ENCODE measurements at places on chromosomes 11 and 22.

DNA sequence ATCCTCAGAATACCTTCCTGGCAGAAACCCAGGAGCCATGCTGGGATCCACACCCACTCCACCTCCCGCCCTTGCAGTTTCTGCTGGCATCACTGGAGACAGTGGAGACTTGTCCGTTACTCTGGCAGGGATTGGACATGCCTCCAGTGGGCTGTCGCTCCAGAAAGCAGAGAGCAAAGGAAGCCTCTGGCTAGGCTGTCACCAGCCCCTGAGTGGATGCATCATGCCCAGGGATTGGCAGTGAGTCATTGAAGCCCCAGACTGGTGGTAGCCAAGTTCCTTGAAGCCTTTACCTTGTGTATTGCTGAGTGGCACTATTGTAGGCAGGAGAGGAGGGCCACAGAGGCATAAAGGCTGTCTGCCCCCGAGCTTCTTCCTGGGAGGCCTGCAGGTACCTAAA is 34.8 kb upstream of the E2F8 start:
- no peak for DNase-seq

GRCh38 chr11:117930668-117931330 is 1.6 kb upstream of the TMPRSS13 start:
- DNase-seq: no peak

DNA sequence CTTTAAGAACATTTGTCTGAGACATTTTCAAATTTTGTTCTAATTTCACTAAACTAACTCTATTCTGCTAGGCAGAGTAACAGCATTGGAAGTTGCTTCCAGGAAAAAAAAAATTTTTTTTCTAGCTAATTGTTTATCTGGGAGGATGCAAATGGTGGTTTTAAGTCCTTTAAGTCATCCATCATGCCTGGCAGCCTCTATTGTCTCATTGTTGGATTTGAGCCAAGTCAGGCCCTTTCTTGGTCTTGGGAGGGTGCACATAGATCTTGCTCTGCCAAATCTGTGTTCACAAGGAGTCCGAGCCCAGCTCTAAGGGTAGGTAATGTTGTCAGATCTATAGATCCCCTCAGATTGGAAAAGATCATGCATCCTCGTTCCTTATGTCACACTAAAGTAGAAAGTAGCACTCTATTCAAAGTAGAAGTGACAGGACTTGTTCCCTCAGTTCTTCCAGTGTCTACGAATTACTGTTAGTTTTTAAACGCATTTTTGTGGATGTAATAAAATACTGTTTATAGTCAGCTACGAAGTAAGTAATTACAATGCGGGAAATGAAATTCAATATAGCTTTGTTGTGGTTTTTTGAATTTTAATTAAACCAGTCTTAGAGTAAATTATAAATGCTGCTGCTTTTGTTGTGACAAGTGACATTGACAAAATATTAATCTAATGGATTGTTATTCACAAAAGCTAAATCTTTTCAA is 166.0 kb upstream of the RASSF10 start:
- DNase-seq: peak; percentile 87

DNA sequence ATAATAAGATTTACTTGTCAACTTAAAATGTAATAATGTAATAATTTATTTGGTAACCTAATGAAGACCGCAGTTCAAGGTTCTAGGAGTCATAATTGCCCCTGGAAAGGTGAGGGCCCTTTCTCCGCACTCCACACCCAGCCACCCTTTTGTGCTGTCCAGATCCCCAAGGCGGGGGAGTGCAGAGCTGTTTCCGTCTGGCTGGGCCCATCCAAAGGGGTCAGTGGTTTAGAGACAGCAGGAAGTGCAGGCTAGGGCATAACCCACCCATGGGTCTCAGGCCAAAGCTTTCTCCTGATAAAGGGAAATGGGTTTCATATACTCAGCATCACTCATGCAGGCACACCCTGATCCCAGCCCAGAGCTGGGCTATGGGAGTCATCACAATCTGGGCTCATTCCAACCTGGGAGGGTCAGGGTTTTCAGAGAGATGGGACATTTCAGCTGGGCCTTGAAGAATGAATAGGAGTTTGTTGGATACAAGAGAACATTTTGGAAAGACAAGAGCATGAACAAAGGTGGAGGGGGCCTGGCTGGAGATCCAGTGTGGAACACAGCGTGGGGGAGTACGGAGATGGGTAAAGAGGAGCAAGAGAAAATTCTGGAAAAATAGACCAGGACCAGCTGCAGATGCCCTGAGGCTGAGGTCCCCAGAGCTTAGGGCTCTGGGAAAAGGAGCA is 432.2 kb downstream of the TBC1D22A start:
- DNase-seq: no peak

DNA sequence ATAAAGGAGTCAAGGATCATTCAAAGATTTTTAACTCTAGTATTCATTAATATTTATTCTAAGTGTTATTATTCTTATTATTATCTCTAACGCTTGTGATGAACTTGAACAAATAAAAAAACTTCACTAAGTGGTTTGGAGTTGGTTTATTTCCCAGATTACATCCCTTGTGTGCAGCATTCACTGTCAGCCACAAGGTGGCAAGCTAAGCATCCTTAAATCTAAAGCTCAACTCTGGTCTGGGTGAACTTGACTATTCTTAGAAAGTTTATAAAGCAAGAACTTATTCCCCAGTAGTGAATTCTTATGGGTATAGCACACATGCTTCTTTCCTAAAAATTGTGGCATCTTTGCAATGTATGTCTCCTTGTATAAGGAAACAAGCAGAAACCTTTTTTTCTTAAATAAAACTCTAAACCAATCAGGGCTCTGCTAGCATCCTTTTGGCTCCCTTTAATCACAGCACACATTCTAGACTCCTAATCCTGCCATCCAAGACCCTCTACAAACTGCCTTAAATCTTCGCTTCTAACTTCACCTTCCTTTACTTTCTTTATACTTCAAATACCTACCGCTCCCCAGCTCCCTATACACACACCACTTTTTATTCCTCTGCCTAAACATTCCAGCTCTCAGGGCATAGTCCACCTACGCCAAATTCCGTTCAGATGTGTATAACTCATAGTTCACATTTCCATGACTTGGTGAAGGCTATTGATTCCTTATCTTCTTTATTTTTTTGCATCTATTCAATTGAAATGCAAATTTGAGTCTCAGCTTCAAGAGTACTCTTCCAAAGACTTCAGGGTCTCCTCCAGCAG is 1068.8 kb downstream of the DLG2 start:
- peak; percentile 61 for DNase-seq

- no peak for DNase-seq
Measured at GRCh38 chr11:85699957-85700741, 14.2 kb upstream of the CCDC89 start.

- no peak for DNase-seq
Measured at GRCh38 chr11:20881328-20882079, 212.1 kb downstream of the NELL1 start.

DNA sequence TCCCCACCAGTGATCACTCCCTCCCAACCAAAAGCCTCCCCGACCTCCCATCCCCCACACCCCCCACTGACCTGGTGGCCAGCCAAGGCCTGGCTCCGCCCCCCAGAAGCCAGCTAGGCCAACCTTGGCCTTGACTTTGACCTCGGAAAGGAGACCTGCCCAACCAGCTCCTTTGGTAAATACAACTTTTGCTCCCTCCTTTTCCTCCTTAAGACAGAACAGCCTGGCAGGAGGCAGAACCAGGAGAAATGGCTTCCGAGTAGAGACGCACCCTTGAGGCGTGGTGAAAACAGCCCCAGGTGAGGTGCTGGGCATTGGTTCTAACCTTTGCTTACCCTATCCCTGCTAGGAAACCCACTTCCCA is 27.0 kb downstream of the PLEKHA7 start:
- DNase-seq: no peak

DNA sequence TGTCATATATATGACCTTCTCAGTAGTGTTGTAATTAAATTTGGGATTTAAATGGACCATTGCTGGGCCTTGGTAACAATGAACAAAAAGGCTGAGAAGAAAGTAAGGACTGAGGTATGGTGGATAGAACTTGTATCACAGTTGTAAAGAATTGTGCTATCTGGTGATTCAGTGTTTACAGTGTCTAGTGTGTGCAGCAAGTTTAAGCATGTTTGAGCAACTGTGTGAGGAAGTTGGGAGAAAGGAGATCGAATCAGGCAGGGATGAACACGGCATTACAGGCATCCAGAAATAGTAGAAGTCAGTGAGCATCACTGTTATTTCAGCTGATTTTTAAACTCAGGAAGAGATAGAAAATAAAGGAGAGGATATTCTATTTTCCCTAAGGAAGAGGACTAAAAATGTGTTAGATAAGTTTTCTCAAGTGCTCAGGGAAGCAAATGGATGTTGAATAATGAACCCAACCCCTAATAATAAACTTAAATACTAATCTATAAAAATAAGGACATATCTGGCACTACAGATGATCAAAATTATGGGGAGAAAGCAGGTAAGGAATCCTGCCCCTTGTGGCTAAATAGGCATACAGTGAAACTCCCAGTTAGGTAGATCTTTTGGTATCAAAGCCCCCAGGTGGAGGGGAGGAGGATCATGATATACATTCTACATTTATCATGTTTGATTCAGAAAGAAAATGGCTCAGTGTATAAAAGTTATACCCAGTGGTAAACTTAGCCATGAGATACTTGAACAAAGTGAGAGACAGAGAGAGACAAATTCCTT is 361.0 kb upstream of the ANO3 start:
- peak; percentile 3 for DNase-seq

DNA sequence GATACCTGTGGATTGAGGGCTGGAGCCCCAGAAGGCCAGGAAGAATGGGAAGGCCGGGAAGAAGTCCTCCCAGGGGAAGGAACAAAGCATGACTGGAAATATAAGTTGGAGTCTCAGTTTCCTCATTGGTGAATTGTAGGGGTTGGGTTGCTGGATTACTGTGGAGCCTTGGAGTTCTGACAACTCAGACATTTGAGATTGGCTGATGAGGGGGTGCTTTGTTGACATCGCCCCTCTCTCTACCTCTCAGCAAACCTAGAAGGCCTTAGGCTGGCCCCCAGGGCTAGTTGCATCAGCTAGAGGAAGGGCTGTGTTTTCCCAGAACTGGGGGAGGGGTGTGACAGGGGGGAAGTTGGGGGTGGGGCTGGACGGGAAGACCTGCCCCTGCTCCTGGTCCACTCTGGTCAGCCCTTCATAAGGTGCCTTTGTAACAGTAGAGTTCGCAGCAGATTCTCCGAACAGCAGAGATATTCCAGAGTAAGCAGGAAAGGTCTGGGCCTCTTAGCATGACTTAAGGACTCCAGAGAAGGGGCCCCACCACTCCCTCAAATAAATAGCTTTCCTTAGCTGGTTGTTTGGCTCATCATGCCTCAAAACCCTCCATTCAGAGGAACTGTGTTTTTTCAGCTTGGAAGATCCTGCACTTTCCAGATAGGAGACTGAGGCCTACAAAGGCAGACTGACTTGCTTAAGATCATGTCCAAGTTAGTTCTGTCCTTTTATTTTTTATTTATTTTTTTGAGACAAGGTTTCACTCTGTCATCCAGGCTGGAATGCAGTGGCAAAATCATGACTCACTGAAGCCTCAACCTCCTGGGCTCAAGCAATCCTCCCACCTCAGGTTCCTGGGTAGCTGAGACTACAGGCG is 12.5 kb upstream of the THRSP start:
- DNase-seq: no peak

DNA sequence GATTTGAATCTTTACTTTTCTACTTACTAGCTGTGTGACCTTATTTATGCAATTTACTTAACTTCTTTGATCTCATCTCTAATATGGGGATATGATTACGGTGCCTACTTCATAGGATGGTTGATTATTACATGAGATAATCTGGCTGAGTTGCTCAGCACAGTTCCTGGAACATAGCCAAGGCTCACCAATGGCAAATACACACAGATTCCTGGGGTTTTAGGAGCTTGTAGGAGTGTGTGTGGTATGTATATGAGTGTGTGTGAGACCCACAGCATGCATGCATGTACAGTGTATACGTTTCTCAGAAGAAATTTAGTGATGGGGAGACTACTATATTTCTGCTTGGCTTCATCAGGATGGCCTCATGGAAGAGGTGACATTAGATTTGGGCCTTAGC is 256.9 kb downstream of the KIRREL3 start:
- DNase-seq: no peak

DNA sequence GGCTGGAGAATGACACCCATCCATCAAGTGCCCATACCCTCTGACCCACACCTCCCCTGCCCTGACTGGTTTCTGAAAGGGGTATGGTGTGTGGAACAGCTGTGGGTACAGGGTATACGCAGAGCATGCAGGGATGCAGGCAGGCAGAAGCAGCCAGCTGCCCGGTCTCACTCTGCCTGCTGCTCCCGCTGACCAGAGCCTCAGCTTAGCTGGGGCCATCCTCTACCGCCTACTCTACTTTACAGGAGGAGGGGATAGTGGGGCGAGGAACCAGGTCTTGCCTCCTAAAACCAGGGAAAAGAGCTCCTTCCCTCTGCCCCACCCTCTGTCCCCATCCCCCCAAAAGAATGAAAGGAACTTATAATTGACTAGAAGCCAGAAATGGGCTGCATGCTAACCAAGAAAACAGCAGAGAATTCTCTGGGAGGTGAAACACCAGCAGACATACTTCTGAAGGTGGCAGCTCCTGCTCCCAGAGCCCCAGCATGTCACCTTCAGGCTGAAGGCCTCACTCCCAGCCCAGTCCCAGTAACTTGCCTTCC is 13.0 kb upstream of the CHRM4 start:
- no peak for DNase-seq

DNA sequence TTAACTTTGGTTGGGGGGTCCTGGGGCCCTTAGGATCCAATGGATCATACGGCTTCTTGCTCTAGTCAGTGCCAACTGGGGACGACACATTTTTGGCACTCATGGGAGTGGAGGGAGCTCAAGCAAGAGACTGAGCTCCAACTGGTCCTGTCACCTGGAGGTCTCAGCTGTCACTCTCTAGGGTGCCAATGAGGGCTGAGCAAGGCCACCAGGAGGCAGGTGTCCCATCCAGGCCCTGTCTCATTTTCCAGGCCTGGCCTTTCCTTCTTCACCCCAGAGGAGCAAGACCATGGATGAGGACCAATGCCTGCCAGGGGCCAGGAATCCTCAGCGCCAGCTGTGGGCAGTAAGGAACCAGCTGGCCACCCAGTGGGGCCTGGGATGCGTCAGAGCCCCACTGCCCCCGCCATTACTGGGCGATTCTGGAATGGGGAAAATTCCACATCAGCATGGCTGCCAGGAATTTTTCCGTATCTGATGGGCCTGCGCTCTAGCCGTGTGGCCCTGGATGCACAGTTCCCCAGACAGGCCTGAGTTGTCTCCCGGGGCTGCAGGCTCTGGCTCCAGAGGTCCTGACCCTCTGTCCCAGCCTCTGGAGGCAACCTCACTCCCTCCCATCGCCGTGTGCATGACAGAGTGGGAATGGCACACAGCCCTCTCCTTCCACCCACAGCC is 669 bp upstream of the GAL3ST1 start:
- no peak for DNase-seq

- DNase-seq: no peak
Measured at GRCh38 chr11:63766531-63767235, 1.9 kb downstream of the ZFTA start.

DNA sequence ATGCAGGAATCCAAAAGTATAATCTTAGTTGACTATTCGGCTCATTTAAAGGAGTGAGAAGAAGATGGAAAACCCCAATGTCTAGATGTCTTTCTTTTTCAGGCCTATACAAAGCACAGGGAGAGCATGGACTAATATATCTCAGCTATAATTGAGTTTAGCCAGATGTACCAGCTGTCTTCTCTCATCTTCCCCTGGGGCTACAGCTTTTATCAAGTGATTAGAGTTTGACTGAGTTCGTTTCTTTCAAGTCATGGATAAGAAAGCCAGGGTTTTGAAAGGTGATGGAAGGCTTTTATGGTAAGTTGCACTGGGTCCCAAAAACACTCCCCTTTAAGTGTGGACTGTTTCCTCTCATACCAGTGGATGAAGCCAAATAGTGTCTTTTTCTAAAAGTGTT is 1172.8 kb upstream of the TENM4 start:
- DNase-seq: no peak
